ENCODE measurements at places on chromosomes 3 and 15.
A peak's percentile ranks its signal among the peaks of the same experiment; 100 is the strongest.

DNA sequence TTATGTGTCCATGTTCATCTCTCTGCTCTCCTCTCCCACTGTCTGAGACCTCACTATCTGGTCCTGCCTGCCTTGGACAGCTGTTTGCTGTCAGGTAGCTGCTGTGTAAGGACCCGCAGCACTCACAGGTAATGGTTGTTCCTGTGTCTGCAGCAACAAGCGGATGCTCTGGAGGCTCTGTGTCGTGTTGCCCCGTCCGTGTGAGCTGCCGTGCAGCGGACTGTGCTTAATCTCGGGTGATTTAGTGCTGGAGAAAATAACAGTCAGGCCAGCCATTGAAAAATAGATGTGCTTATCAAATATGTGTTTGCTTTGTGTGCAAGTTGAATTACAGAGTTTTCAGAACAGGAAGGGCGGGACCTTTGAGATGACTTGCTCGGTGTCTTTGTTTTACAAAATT lies 121.4 kb downstream of the GABRG3 start:
- no peak overlapping the region for H3K4me3 ChIP-seq
- DNase-seq: no peak
- no peaks in the 10 kb centered on the region for H3K27me3 ChIP-seq
- H3K4me1 ChIP-seq: no peaks in the 10 kb centered on the region

DNA sequence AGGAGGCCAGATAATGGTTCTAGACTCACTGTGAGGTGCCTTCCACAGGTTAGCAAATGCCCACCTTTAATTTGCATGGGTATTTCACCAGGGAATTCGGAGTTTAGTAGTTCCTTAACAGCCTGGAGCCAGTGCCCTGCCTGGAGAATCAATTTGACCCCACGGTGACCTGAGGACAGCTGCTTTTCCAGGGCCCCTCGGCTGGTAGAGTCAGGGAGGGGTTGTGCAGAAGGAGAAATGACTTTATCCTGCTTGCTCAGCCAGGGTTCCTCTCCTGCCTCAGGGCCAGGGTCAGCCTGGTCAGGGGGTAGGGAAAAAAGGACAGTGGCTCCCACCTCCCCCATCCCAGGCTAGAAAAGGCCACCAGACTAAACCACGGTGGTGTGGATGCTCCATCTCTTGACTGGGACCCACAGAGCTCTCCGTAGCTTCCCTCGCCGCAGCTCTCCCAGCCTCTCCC lies 12.0 kb downstream of the DLL4 start:
- no peak overlapping the region for H3K27ac ChIP-seq
- H3K4me1 ChIP-seq: peaks cover 40% of the 10 kb centered on the region
- peaks cover 3% of the 10 kb centered on the region for H3K27me3 ChIP-seq
- no peaks in the 10 kb centered on the region for H3K36me3 ChIP-seq
- no peak for DNase-seq

GRCh38 chr15:28974142-28974541 lies 88.4 kb downstream of the APBA2 start:
- peaks cover 4% of the 10 kb centered on the region for H3K27me3 ChIP-seq
- H3K4me1 ChIP-seq: no peaks in the 10 kb centered on the region
- no peaks in the 10 kb centered on the region for H3K36me3 ChIP-seq
- no peak for DNase-seq
- no peak overlapping the region for H3K27ac ChIP-seq
- H3K4me3 ChIP-seq: no peak overlapping the region

GRCh38 chr15:91369823-91370222 lies 269.8 kb downstream of the SV2B start:
- peaks cover 18% of the 10 kb centered on the region for H3K4me1 ChIP-seq
- H3K27me3 ChIP-seq: peaks cover 11% of the 10 kb centered on the region
- peaks cover 3% of the 10 kb centered on the region for H3K36me3 ChIP-seq
- no peak overlapping the region for H3K27ac ChIP-seq
- H3K4me3 ChIP-seq: no peak overlapping the region

- H3K27ac ChIP-seq: peak overlapping the region; percentile 98
- peaks cover 58% of the 10 kb centered on the region for H3K4me1 ChIP-seq
- peaks cover 64% of the 10 kb centered on the region for H3K36me3 ChIP-seq
- no peak for DNase-seq
Observed at GRCh38 chr3:52280050-52280461, 1.6 kb upstream of the WDR82 start.

- no peak overlapping the region for H3K4me3 ChIP-seq
- no peaks in the 10 kb centered on the region for H3K4me1 ChIP-seq
- DNase-seq: no peak
- H3K27ac ChIP-seq: no peak overlapping the region
- H3K36me3 ChIP-seq: no peaks in the 10 kb centered on the region
Observed at GRCh38 chr3:158313338-158313927, 203.5 kb downstream of the RSRC1 start.

GRCh38 chr3:123090728-123091531 lies 24.1 kb downstream of the PDIA5 start:
- peaks cover 10% of the 10 kb centered on the region for H3K36me3 ChIP-seq
- no peaks in the 10 kb centered on the region for H3K27me3 ChIP-seq
- DNase-seq: no peak
- no peak overlapping the region for H3K27ac ChIP-seq
- peaks cover 17% of the 10 kb centered on the region for H3K4me1 ChIP-seq

- H3K4me3 ChIP-seq: no peak overlapping the region
- no peaks in the 10 kb centered on the region for H3K4me1 ChIP-seq
- no peaks in the 10 kb centered on the region for H3K27me3 ChIP-seq
Observed at GRCh38 chr3:135097276-135097946, 302.4 kb downstream of the EPHB1 start.

DNA sequence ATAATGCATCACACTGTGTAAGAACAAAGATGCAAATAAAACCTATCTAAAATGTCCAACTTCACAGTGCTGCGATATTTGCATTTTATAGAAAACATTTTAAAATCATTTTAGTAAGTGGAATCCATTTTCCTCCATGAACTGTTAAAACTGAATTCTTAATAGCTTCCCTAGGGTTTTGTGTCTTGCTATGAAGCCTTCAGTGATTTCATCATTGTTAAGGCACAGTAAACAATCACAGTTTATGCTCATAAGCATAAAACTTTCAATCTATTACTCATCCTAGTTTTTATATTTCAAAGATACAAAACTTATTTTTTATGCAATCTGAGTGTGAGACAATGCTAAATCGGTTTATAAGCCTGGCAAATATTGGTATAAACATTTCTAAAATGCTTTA lies 509.7 kb downstream of the TUSC7 start:
- H3K4me3 ChIP-seq: no peak overlapping the region
- no peaks in the 10 kb centered on the region for H3K36me3 ChIP-seq
- no peaks in the 10 kb centered on the region for H3K27me3 ChIP-seq
- H3K27ac ChIP-seq: no peak overlapping the region
- DNase-seq: no peak

GRCh38 chr3:46917257-46917656 lies 39.7 kb downstream of the PTH1R start:
- no peak overlapping the region for H3K27ac ChIP-seq
- H3K36me3 ChIP-seq: peaks cover 53% of the 10 kb centered on the region
- peaks cover 24% of the 10 kb centered on the region for H3K4me1 ChIP-seq
- no peaks in the 10 kb centered on the region for H3K27me3 ChIP-seq
- no peak overlapping the region for H3K4me3 ChIP-seq

Measured in activated CD4-positive, alpha-beta memory T cell treated with anti-CD3 and anti-CD28 coated beads, Interleukin-2, amount 10 ng/mL, durations not matched to agents 7 days and 5 days (primary cell).